IMR-90 (cell line): ENCODE measurements at places on chromosomes 16 and 17. TPM values are rescaled to one million over a fixed set of nuclear protein-coding genes. Genes with fewer than 3 reads are reported as not detected.

GRCh38 chr16:64621616-64622015 lies 500.2 kb downstream of the CDH11 start:
- no peak for DNase-seq

DNA sequence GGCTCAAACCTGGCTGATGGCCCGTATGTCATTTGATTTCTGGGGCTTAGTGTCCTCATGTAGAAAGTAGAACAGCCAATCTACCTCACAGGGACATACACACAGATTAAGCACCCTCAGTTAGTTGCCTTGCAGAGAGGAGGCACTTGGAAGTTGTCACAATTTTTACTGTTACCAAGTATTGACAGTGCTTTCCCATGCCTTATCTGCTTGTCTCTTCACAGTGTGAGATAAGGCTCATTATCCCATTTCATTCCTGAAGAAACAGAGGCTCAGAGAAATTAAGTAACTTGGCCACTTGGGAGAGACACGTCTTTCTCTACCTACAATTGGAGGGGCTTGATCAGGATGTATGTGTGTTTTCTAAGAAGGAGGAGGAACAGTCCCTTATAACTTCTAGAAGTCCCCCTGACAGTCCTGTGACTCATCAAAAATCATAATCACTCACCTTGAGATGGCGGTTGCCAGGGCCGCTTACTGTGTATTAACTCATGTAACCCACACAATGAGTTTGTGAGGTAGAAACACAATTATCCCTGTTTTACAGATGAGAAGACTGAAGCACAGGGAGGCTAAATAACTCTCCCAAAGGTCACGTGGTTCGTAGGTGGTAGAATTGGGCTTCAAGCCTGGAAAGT lies 56.9 kb upstream of the LHX1 start:
- no peak for DNase-seq

DNA sequence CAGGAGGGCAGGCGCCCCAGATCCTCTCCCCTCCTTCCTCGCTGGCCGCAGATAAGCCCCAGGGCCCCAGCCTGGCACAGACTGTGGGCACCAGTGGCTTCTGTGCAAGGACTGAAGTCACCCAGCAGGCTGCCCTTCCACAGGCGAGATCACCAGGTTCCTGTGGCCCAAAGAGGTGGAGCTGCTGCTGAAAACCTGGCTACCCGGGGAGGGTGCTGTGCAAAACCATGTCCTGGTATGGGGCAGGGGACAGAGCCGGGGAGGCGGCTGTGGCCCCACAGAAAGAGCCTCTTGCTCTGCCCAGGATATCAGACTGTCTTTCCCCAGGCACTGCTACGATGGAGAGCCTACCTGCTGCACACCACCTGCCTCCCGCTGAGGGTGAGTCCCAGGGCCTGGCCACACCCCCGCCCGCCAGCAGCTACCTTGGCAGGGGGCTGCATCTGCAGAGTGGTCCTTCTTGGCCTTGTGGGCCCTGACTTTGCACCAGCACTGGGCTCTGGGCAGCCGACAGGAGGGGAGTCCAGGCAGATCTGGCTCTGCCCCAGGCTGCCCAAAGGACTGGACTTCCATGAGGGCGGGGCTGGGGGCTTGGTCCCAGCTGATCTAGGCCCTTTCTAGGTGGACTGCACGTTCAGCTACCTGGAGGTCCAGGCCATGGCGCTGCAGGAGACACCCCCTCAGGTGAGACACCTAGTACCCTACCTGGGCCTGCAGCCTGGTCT lies 615 bp downstream of the CARMIL2 start:
- no peak for DNase-seq

- DNase-seq, result no peak
These were observed 17.6 kb downstream of the CLUAP1 start for GRCh38 chr16:3518292-3518985.

DNA sequence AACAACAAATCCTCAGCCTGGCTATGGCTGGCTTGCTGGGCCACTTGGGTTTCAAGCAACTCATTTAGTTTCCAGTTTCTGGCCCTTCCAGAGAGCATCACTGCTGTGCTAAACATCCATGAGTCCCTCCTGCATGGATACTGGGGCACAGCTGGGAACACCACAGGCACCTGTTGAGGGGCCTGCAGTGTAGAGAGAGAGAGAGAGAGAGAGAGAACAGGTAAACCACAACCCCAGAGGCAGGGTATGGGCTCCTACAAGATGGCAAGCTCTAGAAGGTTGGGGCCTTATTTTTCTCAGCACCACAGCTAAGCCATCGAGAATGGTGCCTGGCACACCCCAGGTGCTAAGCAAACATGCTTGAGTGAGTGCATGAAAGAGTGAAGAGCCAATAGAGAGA lies 120.3 kb downstream of the RBFOX3 start:
- no peak for DNase-seq

DNA sequence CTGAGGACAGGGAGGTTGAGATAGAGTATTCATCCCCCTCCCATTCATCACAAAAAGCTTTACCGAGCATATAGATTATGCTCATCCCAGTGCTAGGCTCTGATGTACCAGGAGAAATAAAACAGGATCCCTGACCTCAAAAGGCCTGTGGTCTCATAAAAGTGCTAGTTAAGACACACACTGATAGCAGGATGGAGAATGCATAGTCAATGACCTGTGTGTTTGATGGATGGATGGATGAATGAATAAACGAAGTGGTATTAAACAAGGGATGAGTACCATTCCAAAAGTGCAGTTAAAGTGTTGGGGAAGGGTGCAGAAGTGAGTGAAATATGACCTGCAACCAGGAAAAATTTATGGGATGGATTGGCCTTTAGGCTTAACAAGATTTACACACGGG lies 133.9 kb upstream of the NUDT7 start:
- no peak for DNase-seq

GRCh38 chr17:28926366-28926765 lies 23.5 kb upstream of the DHRS13 start:
- DNase-seq, result no peak

- DNase-seq, result no peak
These were observed 29.4 kb downstream of the OR1D5 start for GRCh38 chr17:3033741-3034577.

KRTAP1-1 gene
- total RNA-seq, result 0.83 and 0.90 TPM in 2 replicates

ITGAD gene
- not detected in 2 replicates for total RNA-seq

PPP1R27 gene
- not detected in 2 replicates for total RNA-seq

SSTR5 gene
- not detected in 2 replicates for total RNA-seq

MT1G gene
- total RNA-seq, result not detected in 2 replicates

AANAT gene
- not detected in 2 replicates for total RNA-seq
